OCI-M1 (cell line): ENCODE measurements at places on chromosomes 1 and 21.

- DNase-seq = no peak
Observed at GRCh38 chr1:9429342-9429711, 109.9 kb upstream of the SLC25A33 start.

DNA sequence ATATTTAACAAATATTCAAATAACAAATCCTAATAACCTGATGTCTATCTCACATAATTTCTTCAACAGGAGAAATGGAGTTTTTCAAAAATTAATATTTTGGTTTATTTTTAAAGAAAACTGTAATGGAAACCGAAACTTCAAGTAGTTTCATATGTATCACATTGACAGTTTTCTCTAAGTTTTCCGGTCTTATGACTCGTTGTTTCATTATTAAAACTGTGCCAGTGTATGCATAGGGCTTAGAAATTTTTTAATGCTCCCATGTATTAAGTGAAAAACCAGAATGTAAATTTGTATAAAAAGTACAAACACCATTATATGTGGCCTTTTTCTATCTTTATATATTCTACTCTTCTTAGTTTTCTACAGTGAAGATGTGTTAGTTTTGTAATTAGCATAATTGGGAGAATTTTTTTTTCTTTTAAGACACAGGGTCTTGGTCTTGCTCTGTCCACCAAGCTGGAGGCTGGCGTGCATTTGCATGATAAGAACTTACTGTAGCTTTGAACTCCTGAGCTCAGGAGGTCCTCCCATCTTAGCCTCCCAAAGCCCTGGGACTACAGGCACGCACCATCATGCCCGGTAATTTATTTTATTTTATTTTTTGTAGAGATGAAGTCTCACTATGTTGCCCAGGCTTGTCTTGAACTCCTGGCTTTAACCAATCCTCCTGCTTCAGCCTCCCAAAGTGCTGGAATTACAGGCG lies 43.9 kb upstream of the SAMSN1 start:
- no peak for DNase-seq

DNA sequence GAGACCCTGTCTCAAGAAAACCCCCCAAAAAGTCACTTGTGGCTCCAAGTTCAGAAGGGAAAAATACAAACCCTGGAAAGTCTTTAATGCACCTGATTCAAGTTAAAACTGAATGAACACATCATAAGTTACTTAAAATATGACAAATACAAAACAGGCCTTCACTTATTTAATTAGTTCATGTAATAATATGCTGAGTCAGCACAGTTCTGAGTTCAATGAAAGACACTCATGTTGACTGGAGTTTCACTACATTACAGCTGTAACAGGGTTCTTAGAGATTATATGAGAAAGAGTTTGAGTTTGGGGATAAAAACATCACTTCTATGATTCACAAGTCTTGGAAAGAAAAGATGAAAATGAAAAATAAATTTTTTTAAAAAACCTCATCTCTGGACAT lies 51.0 kb downstream of the DEGS1 start:
- no peak for DNase-seq

GRCh38 chr1:230130172-230130944 lies 63.3 kb downstream of the GALNT2 start:
- DNase-seq = no peak

- DNase-seq = no peak
Observed at GRCh38 chr1:220982686-220983085, 103.4 kb downstream of the HLX start.

DNA sequence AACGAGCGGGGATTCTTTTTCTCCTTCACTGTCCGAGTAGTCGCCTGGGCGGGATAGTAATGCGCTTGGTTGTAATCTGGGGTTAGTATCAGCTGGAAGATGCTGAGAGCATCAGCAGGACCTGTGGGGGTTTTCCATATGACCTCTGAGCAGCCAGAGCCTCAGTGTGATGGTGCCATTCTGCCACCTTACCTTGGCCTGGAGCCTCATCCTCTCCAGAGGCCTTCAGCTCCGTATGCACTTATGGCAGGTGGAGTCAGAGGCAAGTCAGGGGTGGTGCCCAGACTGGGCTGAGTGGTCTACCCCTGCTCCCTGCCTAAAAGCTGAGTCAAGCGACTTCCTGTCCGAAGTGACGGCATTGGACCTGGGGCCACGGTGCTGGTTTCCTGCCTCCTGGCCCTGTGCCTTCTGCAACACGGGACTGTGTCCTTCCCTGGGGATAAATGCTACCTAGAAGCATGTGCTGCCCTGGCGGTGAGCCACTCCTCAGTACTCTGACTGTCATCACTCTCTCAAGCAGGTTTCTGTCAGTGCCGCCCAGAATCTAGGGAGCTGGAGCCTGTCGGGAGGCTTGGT lies 24.7 kb downstream of the TENT5C start:
- no peak for DNase-seq

- DNase-seq = no peak
Observed at GRCh38 chr1:93964096-93964776, 55.0 kb upstream of the GCLM start.

GRCh38 chr1:233166896-233167295 lies 128.6 kb downstream of the PCNX2 start:
- no peak for DNase-seq

- DNase-seq = no peak
Observed at GRCh38 chr21:43719748-43720538, 1.0 kb downstream of the PDXK start.

DNA sequence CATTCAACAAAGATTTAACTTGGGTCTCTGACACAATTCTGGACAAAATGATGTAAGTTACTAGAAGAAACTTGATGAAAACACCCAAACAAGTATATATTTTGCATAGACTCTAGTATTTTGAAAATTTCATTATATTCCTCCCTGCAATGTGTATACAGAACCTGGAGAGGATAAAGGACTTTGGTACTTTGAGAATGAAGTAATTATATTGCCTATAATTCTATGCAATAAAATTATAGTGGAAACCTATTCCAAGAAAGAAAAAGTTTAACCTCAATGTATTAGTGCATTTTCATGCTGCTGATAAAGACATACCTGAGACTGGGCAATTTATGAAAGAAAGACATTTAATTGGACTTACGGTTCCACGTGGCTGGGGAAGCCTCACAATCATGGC lies 1146.1 kb downstream of the KCNT2 start:
- no peak for DNase-seq

DNA sequence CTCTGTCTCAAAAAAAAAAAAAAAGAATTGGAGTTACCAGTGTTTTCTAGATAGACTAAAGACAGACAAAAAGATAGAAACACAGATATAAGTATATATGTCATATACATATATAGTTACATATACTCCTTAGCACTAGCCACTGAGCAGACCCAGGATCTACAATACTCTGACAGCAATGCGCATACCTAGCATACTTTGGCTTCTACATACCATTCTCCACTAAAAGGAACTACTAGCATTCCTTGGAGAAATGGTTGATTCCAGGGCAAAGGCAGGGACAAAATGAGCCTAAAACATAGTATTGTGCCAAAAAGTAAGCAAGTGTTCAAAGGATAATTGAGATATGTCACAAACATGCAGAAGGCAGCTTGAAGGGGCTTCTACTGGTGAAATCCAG lies 22.7 kb downstream of the SYNJ1 start:
- DNase-seq = no peak

DNA sequence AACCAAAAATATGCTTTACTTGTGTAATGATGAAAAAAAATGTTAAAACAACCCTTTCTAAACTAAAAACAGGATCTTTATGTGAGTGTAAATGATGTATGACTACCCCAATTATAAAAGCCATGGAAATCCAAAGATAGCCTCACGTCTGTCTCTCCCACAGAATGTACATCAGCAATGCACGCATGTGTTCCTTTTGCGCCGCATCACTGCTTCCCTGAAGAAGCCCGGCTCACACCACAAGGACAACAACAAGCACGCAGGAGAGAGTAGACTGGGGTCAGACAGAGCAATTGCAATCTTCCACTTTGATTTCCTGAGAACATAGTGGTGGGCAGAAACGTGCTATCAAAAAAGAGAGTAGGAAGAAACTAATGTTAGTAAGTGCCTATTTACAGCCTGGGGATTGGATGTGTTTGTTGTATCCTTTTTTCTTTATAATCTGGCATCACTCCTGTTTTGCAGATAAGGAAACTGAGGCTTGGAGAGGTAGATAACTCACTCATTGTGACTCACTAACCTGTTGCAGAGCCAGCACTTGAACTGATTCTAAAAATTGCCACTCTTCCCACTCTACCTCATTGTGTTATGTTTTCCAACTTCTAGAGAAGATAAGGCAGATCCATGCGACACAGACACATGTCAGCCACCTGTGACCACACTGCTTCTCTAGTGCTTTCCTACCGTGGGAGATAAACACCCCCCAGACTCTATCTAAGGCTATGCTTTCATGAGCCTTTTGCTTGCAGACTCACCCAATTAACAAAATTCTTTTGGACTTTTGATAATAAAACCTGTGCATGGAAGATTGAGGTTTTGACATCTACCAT lies 60.1 kb downstream of the MAP10 start:
- no peak for DNase-seq

DNA sequence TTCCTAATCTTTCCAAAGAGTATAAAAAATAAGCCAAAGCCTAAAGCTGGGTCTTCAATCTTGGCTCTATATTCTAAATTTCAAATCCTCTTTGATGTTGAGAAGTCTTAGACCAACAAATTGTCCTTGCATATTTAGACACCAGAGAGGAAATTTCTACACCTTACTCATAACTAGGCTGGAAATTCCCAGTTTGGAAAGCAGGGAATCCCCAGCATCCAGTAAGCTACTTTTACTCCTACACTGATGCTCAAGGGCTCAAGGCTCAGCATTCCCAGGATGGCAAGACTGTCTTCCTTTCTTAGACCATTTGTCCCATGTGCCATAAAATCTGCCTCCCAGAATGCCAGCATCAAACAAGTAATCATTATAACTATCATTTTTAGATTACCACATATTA lies 28.3 kb downstream of the PRDX6 start:
- no peak for DNase-seq

DNA sequence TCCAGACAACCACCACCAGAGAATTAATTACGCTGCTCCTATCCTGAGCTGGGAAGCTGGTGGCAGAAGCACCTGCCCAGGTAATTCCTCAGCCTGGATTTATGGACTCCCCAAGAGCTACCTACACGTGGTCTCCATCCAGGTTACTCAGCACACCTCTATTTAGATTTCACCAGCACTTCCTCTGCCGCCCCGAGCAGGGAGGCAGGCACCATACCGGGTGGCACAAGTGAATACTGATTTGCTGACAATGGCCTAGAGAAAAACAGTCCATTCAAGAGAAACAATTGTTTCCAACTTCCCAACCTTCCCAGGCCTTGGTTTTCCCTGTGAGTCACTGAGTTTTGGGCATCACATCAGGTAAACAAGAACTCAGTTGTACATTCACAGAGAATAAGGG lies 134.3 kb downstream of the MATN1 start:
- DNase-seq = no peak

- no peak for DNase-seq
Observed at GRCh38 chr1:39085174-39085573, 59.0 kb downstream of the NDUFS5 start.

DNA sequence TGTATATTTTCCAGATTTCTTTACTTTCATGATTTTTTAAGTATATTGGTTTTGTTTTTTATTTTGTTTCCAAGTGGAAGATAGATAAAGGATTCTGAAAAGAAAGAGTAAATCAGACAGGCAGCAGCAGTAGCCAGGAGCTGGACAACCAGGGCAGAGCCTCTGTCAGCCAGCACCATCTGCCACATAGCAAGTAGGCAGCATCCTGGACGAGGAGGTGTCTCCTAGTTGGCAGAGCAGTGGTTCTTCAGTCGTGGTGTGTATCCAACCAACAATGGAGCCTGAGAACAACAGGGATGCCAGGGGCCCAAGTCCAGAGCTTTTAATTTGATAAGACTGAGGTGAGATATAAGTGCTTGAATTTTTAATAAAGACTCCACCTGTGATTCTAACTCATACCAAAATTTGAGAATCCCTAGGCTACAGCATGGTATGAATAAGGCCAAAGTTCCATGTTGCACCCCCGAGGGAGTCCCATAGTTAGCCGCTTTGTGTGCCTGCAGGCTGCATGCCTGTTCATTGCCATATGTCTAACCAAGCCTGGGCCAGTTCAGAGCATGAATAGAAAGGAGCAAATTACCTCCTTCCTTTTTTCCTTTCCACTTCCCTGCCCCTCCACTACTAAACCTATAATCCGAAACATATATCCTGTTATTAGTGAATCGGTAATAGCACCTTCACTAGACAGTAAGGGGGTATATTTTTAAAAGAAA lies 153.2 kb downstream of the NTNG1 start:
- DNase-seq = no peak
